HL-60 (cell line): ENCODE measurements at places on chromosomes 2 and 18.

DNA sequence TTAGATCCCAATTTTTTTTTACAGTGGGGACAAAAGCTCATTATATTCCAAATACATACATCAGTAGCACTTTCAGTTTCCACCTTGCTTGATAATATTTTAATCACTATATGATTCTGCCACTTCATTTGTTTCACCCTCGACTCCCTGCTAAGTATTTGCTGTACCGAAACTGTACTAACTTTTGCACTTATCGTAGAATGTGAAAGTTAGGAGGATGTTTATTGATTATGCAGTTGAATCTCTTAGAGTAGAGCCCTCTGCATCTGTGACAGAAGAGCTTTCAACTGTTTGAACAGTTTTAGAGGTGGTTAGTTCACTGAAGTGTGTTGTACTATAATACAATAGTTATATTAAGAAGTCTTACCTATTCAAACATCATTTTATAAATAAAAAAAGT, 20.8 kb downstream of the NCOA1 start:
- no peak for DNase-seq

- no peak for DNase-seq
These were observed 3.9 kb upstream of the ERMN start for GRCh38 chr2:157329524-157329923.

GRCh38 chr2:47072018-47072691, 83.0 kb downstream of the STPG4 start:
- peak; percentile 75 for DNase-seq

DNA sequence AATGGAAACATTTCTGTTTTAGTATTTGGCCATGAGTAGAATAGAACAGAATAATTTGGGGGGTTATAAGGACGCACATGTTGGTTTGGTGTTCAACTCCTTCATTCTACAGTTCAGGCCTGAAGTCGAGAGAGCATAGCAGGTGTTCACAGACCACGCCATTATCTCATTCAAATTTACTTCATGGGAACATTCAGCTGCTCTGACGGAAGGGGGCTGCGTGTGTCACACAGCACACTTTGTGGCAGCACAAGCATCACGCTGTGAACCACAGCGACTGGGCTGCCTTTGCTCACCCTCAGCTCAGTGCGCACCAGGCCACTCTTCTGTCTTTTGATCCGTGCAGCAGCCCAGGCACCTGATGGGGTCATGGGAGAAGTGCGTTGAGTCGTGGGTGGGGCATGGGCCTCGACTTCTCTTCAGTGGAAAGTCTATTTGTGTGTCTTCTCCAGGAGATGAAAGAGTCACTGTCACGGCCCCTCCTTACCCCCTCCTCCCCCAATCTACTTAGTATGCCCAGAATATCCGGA, 348.6 kb upstream of the SALL3 start:
- no peak for DNase-seq

DNA sequence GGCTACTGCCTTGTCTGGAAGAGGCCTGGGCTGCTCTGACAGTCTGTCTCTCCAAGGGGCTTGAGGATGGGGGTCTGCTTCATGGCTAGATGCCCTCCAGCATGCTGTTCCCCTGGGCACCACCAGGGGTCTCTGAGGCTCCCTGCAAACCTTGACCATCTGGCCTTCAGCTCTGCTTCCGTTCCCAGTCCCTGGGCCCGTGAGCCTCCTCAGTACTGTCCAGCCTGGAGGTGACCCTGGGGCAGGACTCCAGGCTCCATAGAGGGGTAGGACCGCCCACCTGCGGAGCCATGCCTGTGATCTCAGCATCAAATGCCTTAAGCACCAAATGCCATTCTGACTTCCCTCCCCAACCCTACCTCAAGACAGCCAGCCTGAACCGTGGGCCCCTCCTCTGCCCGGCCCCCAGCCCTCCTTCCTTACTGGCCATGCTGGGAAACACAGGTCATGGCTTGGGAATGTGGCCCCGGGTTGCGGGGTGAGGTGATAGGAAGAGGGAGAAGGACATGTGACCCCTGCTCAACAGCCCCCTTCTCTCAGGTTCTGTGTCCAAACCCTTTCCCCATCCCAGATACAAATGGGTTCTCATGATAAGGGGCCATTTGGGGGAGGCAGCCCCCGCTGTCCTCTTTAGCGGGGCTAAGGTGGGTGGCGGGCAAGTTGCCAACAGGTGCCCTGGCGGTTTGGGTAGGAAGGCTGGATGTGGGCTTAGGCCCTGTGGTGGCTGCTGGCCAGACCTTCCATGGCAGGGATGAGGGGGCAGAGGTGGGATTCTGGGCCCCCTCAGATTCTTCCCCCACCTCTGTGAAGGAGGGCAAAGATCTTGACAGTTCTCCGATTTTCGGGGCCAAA, 25.0 kb downstream of the SPEG start:
- peak; percentile 45 for DNase-seq

DNA sequence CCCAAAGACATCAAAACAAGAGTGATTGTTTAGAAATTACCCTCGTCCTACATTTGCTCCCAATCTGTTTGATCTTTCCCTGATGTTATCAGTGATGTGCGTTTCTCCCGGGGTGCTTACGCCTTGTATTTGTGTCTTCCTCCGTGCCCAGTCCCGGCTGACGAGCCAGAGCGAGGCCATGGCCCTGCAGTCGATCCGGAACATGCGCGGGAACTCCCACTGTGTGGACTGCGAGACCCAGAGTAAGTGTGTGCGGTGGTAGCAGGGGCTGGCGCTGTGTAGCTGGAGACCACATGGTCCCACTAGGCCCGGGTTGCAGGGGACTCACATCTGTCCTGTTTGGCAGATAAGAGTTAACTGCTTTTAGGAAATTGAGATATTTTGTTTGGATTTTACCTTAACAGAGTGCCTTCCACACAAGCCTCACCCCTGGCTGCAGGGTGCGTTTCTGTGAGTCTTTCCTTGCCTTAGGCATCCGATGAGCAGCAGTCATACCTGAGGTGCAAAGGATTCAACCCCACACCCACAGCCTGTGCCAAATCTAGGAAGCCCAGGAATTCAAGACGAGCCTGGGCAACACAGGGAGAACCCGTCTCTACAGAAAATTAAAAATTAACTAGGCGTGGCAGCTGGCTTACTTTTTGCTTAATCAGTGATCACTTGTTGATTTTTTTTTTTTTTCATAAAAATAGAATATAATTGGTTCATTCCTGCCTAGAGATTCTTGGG, 127.4 kb downstream of the GBX2 start:
- no peak for DNase-seq

DNA sequence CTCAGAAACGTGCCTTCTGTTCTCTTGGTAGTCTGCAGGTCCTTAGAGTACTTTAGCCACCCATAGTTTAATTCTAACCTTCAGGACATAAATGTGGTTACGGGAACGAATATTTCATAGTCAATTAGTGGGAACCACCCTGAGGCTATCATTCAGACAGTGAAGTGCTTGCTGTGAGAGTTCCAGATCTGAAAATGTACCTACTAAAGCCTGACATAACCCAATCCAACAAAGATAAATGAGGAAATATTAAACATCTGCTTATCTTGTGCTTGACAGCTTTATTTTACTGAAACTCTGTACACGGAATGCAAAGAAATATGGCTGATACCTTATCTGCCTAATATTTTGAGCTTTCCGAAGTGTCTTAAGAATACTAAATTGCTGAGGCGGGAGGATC, 43.0 kb downstream of the RAB27B start:
- no peak for DNase-seq

- DNase-seq = no peak
These were observed 369.0 kb upstream of the KCNJ3 start for GRCh38 chr2:154329510-154329909.

DNA sequence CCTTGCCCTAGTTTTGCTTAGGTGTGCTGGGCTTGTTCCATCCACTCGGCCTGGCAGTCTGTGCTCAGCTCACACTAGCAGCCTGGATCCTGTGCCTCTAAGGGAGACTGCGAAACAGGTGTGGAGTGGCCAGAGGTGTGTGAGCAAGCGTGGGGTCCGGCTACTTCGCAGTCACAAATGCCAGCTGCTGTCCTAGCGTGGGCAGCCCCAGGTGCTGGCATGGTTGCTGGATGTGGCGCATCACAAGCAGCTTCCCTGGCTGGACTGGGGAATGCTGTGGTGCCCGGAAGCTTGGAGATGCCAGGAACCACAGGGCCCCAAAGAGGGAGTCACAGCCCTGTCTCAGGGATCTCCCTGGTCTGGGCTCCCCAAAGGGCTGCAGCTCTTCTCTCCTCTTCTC, 119.0 kb upstream of the TMEFF2 start:
- DNase-seq = no peak

GRCh38 chr18:26342646-26343045, 116.4 kb downstream of the TAF4B start:
- no peak for DNase-seq

GRCh38 chr18:79575891-79576685, 103.5 kb upstream of the CTDP1 start:
- peak; percentile 26 for DNase-seq

GRCh38 chr18:38494065-38494464, 928.5 kb upstream of the CELF4 start:
- DNase-seq = no peak

DNA sequence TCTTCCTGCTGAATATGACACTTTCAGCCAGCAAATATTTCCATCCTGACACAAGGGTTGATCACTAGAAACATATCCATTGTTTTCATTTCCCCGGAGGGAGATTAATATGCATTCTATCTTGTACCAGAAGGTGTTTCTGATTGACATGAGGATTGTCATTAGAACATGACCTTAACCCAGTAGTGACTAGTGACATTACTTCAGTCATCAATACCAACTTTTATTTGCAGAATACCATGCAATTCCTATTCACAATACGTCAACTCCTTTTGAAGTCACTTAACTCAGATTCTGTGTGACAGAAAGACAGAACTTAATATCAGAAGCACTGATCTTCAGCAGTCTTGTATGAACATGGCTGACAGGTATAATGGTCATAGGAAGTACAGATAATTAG, 1108.9 kb upstream of the CRIM1 start:
- DNase-seq = no peak

- DNase-seq = no peak
These were observed 143.4 kb downstream of the TMEM17 start for GRCh38 chr2:62362561-62362960.

GRCh38 chr2:133266041-133266925, 302.0 kb downstream of the NCKAP5 start:
- no peak for DNase-seq

DNA sequence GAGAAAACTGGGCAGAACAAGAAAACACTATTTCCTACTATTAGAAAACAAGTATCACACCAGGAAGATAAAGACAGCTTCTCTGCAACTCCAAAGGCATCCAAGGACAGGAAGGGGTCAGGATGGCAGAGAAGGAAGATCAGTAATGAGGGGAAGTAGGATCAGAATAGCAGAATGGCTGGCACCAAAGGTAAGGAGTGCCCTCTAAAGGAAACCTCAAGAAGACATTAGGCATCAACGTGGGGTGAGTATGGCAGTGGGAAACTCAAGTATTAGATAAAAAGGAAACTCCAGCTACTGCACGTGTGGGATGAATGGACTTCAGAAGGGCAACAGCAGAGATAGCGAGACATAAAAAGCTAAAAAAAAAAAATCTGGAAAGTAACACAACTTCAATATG, 25.9 kb downstream of the HDLBP start:
- DNase-seq = no peak

DNA sequence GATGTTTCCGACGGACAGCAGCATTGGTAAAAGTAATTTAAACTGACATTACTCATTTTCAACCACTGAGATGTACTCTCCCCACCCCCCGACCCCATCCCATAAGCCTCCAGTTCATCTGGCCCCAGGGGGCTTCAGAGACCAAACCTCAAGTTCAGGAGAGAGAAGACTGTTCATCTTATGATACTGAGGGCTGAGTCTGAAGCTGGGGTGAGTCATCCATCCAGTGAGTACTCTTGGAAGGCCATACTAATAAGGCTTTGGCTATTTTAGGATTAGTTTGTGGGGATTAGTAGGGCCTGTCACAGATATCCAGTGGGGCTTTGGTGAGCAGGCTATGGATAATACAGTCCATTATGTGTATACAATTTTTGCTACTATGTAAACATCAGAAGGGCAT, 125.3 kb upstream of the APCDD1 start:
- DNase-seq = no peak

- no peak for DNase-seq
These were observed 29.7 kb downstream of the LYPD6 start for GRCh38 chr2:149360106-149360505.

DNA sequence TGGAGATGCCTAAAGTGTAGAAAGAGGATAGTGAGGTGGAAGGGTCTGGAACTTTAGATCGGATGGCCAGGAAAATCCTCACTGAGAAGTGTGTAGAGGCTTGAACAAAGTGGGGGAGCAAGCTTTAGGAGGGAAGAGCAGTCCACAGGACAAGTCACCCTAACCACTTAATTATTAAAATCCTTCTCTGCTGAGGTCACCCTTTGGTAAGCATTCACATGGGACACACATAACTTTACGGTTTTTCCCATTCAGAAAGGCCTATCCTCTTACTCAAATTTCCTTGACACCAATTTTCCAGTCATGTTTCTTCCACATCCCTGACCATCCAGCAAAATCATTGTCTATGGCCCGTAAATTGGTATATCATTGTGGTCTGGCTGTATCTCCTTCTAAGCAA, 31.0 kb upstream of the ZEB2 start:
- no peak for DNase-seq

- DNase-seq = no peak
These were observed 50.5 kb downstream of the XRCC5 start for GRCh38 chr2:216159646-216160045.

GRCh38 chr2:195824478-195824877, 167.5 kb downstream of the SLC39A10 start:
- DNase-seq = no peak

- no peak for DNase-seq
These were observed 65.1 kb upstream of the CTLA4 start for GRCh38 chr2:203802342-203803052.

- DNase-seq = no peak
These were observed 54.3 kb downstream of the RAB10 start for GRCh38 chr2:26088038-26088643.

DNA sequence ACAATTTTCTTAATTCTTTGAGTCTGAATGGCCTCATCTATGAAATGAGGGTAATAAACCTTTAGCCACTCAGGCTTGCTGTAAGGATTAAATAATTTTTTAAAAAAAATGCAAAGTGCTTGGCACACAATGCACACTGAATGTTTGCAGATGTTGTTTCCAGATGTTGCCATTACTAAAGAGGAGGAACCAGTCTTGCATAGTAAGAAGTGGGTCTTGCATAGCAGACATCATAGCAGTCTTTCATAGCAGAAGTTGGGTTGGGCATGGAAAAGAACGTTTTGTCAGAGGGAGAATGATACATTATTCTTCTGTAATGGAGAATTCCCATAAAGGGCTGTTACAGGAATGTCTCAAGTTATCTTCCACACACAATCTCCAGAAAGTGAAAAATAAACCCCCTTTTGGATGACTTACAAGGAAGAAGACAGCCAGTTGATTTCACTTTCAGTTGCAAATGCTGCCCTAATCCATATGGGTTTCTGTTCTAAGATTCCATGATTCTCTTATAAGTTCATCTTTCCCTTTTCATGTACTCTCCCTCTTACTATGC, 327.7 kb downstream of the SUCLG1 start:
- DNase-seq = no peak

GRCh38 chr2:45890819-45891218, 239.3 kb downstream of the PRKCE start:
- DNase-seq = no peak
